Activated CD4-positive, alpha-beta T cell treated with anti-CD3 and anti-CD28 coated beads, Interleukin-2, amount 50 U/mL, for 4 hours (primary cell): ENCODE measurements at places on chromosomes 1 and 21.

DNA sequence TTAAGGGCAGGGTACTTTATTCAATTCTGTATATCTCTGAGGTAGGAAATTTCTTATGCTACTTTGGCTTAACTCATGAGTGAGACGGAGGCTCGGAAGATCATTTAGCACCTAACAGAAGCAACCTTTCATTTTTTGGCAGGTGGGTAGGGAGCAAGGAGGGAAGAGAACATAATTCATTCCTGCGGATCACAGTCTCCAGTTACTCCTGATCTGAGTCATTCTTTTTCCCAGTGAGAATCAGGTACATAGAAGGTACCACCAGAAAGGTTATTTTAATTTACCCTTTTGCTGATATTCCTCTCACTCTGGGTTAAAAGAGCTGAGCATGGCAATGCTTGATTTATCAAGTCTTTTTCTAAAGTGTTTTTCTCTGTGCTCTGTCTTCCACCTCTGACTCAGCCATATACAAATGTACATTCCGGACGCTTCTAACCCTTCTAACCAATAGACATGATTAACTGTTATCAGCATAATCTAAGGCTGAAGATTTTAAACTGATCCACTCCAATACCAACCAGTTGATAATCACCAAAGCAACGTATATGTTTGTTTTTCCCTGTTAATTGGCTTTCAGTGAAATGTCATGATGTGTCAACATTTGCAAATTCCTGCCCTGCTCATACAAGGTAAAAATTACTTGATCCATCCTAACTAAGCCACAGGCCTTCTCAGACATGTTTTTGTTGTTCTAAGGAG is 271.7 kb downstream of the DUSP10 start:
- DNase-seq, result no peak

GRCh38 chr1:94627771-94628498 is 86.4 kb upstream of the F3 start:
- DNase-seq, result no peak

DNA sequence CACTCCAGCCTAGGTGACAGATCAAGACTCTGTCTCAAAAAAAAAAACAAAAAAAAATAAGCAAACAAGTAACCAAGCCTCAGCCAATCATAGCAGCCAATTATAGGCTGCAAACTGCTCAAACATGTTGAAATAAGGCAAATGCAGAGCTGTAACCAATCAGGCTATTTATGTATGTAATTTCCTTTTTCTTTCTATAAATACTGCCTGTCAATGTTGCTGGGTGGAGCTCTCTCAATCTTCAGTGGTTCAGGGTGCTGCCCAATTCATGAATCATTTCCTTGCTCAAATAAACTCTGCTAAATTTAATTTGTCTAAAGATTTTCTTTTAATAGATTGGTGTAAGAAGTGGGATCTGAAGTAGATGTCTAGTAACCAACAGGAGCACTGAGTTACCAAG is 11.6 kb upstream of the CD1D start:
- DNase-seq, result no peak

DNA sequence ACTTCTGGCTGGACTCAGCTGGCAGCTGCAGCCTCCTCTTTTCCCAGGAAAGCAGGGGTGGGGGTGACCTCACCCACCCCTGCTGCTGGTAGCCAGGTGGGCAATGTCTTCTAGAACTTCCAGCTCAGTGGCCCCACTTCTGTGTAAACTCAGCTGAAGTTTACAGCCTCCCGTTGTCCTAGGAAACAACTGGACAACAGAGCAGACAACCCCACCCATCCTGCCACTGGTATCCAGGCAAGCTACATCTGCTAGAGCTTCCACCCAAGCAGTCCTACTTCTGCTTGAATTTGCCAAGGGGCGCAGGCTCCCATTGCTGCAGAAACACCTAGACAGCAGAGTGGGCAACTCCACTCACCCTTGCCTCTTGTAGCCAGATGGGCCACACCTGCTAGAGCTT is 309.6 kb upstream of the BEND5 start:
- no peak for DNase-seq

DNA sequence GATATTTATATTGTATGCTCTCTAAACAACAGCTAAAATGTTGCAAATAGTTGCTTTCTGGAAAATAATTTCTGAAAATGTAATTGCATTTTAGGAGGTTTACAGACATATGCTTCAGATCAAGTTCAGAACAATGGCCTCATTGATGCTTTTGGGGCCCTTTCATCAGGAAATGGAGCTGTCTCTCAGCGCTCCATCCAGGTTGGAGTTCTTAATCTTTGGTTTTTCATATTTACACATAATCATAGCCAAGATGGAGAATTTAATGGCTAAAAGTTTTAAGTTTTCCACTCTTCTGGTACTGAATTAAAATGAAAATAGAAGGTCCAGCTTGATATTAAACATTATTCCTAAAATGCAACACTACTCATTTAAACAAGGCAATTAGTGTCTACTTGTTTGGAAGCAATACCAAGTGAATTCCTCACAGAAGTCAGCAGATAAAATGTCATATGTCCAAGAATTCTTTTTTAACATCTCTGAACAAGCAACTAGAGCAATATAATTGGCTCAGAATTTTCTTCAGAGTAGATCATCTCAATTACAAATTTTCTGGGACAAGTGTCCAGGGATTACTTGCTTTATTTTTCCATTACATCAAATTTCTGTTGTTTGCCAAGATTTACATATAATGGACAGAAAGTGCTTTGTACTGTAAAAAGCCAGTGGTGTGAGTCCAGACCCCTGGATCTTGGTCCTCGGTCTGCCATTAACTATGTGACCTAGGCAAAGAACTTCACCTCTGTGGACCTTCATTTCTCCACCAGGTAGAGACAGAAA is 22.6 kb downstream of the CLCA1 start:
- DNase-seq, result no peak

DNA sequence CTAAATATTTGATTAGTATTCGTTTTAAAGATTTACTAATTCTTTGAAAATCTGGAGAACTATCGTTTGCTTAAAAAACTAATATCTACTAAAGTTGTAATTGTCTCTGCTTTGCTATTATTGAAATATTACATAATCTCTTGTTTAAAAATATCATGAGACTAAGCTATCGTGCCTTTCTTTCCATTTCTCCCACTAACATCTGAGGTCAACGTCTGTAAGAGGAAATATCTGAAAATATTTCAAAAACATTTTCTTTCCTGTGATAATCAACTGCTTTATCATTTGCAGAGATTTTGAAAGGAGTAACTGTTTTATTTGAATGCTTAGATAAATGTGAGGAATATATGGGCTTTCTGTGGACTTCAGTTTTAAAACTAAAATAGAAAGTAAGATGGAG is 694.1 kb downstream of the USP25 start:
- DNase-seq, result no peak

DNA sequence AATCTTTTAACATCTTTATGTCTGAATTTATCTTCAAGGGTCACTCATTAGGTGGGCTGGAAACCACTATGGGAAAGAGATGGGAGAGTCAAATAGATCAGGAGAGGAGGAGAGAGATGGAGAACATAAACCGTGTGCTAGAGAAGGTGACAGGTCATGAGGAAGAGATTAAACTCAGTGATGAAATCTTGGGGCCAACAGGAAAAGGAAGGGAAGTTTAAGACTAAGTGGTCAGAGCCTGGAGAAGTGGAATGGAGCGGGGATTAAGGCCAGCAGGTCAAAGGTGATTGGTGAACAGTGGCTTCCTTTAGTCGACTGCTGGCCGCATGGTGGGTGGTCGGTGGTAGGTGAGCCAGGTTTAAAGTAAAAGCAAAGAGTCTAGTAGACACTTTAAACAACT is 169.3 kb upstream of the IVNS1ABP start:
- DNase-seq, result no peak

GRCh38 chr1:107524301-107524700 is 383.5 kb downstream of the NTNG1 start:
- no peak for DNase-seq

DNA sequence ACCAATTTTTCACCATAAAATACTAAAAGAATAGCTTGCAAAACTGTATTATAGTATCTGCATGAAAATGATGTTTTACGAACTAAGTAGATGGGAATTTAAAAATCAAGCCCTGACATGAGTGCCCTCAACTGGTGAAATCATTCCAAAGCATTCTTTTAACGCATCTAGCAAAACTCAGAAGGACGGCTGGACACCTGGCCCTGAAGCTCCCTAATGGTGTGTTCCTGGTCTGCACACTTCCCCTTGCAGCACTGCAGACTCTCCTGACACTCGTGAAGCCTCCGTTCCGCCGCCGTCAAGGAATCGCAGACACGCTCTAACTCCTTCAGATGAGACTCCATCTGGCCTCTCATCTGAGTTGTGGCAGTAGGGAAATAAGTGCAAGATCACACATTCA is 39.9 kb downstream of the ODF2L start:
- no peak for DNase-seq

DNA sequence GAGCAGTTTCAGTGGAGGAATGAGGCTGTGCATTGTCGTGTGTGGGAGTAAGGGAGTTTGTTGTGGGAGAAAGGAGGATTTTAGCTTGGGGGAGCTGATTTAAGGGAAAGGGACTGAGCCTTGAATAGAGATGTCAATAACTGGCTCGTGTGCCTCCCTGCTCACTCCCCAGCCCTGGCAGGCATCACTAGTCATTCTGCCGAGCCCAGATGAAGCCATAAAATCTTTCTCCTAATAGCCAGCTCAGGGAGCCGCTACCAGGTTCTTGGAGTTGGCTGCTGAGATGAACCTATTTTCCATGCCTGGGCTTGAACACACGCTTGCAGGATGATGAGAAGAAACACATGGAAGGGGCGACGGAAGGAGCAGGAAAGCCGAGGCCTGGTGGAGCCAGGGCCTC is 65.0 kb upstream of the POU3F1 start:
- DNase-seq, result no peak

DNA sequence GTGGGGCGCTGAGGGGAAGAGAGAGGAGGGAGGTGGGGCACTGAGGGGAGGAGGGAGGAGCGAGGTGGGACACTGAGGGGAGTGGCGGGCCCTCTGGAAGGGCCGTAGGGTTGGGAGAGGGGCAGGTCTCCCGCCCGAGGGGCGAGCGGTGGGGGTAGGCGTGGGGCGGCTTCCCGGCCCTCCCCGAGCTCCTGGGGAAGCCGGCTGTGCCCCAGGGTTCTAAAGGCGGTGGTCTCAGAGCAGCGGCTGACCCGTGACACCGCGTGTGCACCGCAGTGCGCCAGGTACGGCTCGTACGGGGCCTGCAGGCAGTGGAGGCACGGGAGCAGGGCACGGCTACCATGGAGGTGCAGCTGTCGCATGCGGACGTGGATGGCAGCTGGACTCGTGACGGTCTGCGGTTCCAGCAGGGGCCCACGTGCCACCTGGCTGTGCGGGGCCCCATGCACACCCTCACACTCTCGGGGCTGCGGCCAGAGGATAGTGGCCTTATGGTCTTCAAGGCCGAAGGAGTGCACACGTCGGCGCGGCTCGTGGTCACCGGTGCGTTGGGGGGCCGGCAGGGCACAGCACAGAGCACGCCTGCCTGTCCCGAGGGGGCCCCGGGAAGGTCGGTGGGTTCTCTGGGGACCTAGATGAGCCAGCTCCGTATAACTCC is 68.5 kb downstream of the OBSCN start:
- no peak for DNase-seq

DNA sequence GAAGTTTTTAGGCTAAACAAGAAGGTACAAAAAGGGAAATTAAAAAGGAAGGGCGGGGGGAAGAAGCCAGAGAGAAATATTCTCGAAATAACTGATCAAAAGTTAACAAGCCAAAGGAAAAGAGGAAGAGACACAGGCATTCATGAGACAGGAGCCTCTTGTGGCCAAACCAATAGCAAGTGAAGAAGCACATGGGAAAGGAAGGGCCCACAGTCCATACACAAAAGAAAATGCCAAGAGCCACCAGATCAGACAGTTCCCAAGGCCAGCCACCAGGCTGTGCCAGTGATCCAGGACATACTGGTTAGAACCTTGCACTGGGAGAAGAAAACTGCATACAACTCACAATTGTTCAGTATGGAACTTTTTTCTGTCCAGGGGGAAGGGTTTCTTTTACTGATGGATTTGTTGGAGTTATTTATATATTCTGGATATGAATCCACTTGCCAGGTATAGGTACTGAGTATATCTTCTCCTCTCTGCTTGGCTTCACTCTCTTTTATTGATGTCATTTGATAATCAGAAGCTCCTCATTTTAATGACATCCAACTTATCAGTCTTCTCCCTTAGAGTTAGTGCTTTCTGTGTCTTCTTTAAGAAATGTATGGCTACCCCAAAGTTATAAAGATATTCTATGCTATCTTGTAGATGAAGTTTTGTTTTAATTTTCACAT is 76.8 kb downstream of the CD46 start:
- peak; percentile 54 for DNase-seq

DNA sequence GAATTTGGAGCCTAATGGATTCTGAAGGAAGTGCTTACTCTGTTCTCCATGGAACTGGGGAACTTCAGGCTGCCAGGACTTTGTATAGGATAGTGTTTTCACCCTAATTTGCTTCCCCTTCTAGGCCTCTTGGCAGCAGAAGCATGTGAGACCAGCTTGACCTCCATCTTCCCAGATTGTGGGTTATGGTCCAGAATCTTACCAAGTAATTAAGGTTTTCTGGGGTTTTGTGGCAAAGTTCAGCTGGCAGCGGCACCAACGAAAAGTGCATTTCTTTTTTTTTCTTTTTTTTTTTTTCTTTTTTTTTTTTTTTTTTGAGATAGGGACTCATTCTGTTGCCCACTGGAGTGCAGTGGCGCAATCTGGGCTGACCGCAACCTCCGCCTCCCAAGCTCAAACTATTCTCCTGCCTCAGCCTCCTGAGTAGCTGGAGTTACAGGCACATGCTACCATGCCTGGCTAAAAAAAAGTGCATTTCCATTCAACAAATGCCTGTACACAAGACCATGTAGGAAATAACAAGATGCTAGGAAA is 3.4 kb upstream of the BMP8A start:
- no peak for DNase-seq

GRCh38 chr1:110728388-110729001 is 53.8 kb upstream of the KCNA3 start:
- no peak for DNase-seq

GRCh38 chr1:16178596-16179497 is 23.0 kb upstream of the EPHA2 start:
- DNase-seq, result no peak
